B cell (primary cell): ENCODE measurements at places on chromosomes 5 and 9. TPM values are rescaled to one million over a fixed set of nuclear protein-coding genes. Genes with fewer than 3 reads are reported as not detected.

GRCh38 chr5:132656774-132657355, 1.1 kb upstream of the IL13 start:
- no peak overlapping the region for H3K27ac ChIP-seq
- H3K4me1 ChIP-seq: peaks cover 18% of the 10 kb centered on the region
- no peaks in the 10 kb centered on the region for H3K27me3 ChIP-seq
- no peak for DNase-seq

GRCh38 chr5:19608444-19609002, 379.5 kb downstream of the CDH18 start:
- no peak overlapping the region for H3K27ac ChIP-seq
- no peak for DNase-seq
- H3K4me1 ChIP-seq: no peaks in the 10 kb centered on the region
- H3K27me3 ChIP-seq: no peaks in the 10 kb centered on the region
- H3K36me3 ChIP-seq: no peaks in the 10 kb centered on the region

- DNase-seq: peak; percentile 82
- H3K36me3 ChIP-seq: no peaks in the 10 kb centered on the region
- no peak overlapping the region for H3K27ac ChIP-seq
- H3K4me3 ChIP-seq: no peak overlapping the region
- H3K4me1 ChIP-seq: peaks cover 22% of the 10 kb centered on the region
- no peaks in the 10 kb centered on the region for H3K27me3 ChIP-seq
These were observed 316.2 kb upstream of the CLINT1 start for GRCh38 chr5:158174918-158175851.

GRCh38 chr5:81422671-81423070, 28.7 kb upstream of the ACOT12 start:
- peaks cover 6% of the 10 kb centered on the region for H3K36me3 ChIP-seq
- no peaks in the 10 kb centered on the region for H3K27me3 ChIP-seq
- DNase-seq: no peak
- H3K4me1 ChIP-seq: no peaks in the 10 kb centered on the region
- no peak overlapping the region for H3K4me3 ChIP-seq

DNA sequence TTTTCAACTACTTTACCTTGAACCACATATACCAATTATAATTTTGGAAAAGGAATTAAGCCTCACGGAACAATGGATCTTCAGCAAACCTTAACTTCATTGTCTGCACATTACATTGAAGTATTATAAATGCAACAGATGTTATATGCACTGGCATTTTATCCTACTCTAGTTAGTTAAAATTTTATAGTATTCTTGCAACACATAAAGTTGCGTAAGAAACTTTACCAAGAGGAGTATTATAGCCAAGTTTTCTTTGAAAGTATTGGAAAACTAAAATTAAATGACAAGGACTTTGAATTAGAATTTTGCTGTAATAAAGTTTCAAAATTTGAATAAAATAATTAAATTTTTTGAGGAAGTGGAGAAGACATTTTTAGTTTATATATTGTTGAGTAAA, 63.4 kb upstream of the SREK1 start:
- no peaks in the 10 kb centered on the region for H3K4me1 ChIP-seq
- H3K36me3 ChIP-seq: peaks cover 18% of the 10 kb centered on the region
- no peaks in the 10 kb centered on the region for H3K27me3 ChIP-seq
- H3K27ac ChIP-seq: no peak overlapping the region

- peaks cover 7% of the 10 kb centered on the region for H3K27me3 ChIP-seq
- no peaks in the 10 kb centered on the region for H3K4me1 ChIP-seq
- H3K36me3 ChIP-seq: no peaks in the 10 kb centered on the region
These were observed 80.3 kb downstream of the HRH2 start for GRCh38 chr5:175738126-175738525.

GRCh38 chr5:168282120-168282519, 9.3 kb upstream of the WWC1 start:
- H3K27ac ChIP-seq: no peak overlapping the region
- no peaks in the 10 kb centered on the region for H3K4me1 ChIP-seq
- H3K27me3 ChIP-seq: peaks cover 2% of the 10 kb centered on the region
- DNase-seq: no peak
- H3K36me3 ChIP-seq: no peaks in the 10 kb centered on the region
- no peak overlapping the region for H3K4me3 ChIP-seq

- no peak overlapping the region for H3K27ac ChIP-seq
- DNase-seq: peak; percentile 24
- H3K4me3 ChIP-seq: no peak overlapping the region
These were observed 14.1 kb upstream of the OR2S2 start for GRCh38 chr9:35972093-35972492.

GRCh38 chr5:141040093-141040770, 10.9 kb upstream of the PCDHB1 start:
- DNase-seq: peak; percentile 1
- H3K4me3 ChIP-seq: no peak overlapping the region
- no peak overlapping the region for H3K27ac ChIP-seq
- H3K36me3 ChIP-seq: no peaks in the 10 kb centered on the region
- H3K27me3 ChIP-seq: no peaks in the 10 kb centered on the region

- H3K4me3 ChIP-seq: no peak overlapping the region
- no peaks in the 10 kb centered on the region for H3K4me1 ChIP-seq
- H3K27me3 ChIP-seq: no peaks in the 10 kb centered on the region
- no peak for DNase-seq
- H3K27ac ChIP-seq: no peak overlapping the region
These were observed 41.0 kb downstream of the FAT2 start for GRCh38 chr5:151550146-151550545.

- DNase-seq: no peak
- no peaks in the 10 kb centered on the region for H3K27me3 ChIP-seq
- H3K4me1 ChIP-seq: no peaks in the 10 kb centered on the region
- H3K4me3 ChIP-seq: no peak overlapping the region
- no peak overlapping the region for H3K27ac ChIP-seq
- H3K36me3 ChIP-seq: no peaks in the 10 kb centered on the region
These were observed 1178.6 kb upstream of the CDH10 start for GRCh38 chr5:25823330-25823873.

DNA sequence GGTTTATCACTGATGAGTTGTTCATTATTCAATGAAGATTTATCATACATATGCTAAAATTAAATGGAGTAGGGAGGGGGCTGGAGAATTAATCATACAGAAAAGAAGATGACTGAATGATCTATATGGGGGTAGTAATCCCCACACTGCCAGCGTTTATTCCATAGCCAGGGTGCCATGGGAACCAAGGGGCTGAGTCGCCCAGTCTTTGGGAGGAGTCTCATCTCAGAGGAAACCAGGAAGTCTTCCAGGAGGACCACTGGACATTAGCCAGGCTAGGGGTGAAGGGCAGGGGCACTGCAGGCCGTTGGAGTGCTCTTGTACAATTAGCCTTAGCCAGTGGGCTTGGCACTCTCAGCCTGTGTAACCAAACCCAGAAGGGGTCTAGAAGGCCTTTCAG, 226.5 kb downstream of the ARL15 start:
- no peak for DNase-seq
- no peaks in the 10 kb centered on the region for H3K36me3 ChIP-seq
- H3K4me1 ChIP-seq: no peaks in the 10 kb centered on the region

GRCh38 chr5:57499262-57500050, 16.8 kb upstream of the ACTBL2 start:
- no peak overlapping the region for H3K4me3 ChIP-seq
- peak; percentile 29 for DNase-seq
- no peaks in the 10 kb centered on the region for H3K36me3 ChIP-seq
- no peak overlapping the region for H3K27ac ChIP-seq

DNA sequence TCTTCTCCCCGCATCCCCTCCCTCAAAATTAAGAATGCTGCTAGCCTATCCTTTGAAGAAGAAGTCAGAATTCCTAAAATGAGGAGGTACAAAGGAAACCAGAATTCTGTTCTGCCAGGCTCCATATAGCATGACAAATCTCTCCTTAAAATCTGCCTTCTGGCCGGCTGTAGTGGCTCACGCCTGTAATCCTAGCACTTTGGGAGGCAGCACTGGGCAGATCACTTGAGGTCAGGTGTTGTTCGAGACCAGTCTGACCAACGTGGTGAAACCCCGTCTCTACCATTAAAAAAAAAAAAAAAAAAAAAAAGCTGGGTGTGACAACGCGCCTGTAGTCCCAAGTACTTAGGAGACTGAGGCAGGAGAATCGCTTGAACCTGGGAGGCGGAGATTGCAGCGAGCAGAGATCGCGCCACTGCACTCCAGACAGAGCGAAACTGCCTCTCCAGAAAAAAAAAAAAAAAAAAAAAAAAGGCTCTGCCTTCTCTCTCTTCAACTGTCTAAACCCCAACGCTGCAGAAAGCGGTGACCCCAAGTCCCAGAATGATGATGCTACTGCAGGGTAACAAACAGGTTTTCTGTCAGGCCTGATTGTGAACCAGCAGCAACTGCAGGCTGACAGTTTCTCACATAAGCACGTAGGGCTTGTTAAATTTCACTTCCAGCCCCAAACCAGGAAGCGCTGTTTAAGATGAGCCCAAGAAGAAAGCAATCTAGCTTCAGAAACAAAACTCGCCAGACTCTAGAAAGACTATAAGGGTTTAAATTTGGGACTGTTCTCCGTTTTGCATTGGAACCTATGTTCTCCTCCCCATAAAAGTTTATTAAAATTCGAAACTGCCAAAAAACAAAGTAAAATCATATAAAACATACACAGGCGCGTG, 963 bp upstream of the CAST start:
- peak overlapping the region; percentile 89 for H3K27ac ChIP-seq
- H3K4me1 ChIP-seq: peaks cover 21% of the 10 kb centered on the region
- H3K36me3 ChIP-seq: no peaks in the 10 kb centered on the region
- peak; percentile 76 for DNase-seq

- H3K27me3 ChIP-seq: no peaks in the 10 kb centered on the region
- DNase-seq: no peak
- no peak overlapping the region for H3K27ac ChIP-seq
These were observed 463.2 kb upstream of the ZNF608 start for GRCh38 chr5:125209650-125210049.

DNA sequence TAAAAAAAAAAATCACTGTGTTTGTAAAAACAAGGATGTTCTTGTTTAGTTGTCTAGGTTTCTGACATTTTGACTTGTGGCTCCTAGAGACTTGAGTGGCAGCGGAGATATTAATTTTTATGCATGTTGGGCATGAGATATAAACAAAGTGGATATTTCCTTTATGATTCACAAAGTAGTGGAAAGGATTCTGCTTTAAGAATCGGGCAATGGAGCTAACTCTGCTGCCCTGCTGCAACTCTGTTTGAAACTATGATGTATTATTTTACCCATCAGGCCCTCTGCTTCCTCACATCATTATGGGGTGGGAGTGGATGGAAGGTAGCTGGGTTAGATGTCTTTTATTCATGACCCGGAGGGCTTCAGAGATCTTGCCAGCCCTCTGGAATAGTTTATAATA, 94.1 kb upstream of the CD180 start:
- no peak overlapping the region for H3K4me3 ChIP-seq
- H3K27me3 ChIP-seq: no peaks in the 10 kb centered on the region
- H3K36me3 ChIP-seq: no peaks in the 10 kb centered on the region
- H3K4me1 ChIP-seq: no peaks in the 10 kb centered on the region

GRCh38 chr9:8251566-8251965, 452.0 kb upstream of the DMAC1 start:
- H3K4me1 ChIP-seq: no peaks in the 10 kb centered on the region
- H3K27me3 ChIP-seq: no peaks in the 10 kb centered on the region
- no peak overlapping the region for H3K27ac ChIP-seq

DNA sequence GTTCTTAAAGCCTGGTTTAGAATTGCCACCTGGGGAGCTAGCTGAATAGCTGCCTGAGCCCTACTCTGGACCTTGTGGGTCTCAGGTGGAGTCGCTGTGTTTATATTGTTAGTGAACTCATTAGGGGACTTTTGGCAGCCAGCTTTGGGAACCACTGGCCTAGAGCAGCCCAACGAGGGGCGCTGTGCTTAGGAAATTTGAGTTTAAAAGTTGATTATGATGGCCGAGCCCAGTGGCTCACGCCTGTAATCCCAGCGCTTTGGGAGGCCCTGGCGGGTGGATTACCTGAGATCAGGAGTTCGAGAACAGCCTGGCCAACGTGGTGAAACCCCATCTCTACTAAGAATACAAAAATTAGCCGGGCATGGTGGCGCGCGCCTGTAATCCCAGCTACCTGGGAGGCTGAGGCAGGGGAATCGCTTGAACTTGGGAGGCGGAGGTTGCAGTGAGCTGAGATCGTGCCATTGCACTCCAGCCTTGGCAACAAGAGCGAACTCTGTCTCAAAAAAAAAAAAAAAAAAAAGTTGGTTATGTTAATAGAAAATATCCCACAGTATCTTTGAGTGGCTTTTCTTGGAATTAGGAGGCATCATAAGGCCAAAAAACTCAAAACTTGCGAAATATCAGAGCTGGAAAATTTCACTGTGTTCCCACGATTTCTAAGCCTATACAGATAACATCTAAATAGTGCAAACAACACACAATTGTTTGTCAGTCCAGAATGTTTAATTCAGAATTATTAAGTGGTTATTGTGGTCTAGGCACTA, 809 bp downstream of the MCCC2 start:
- no peak for DNase-seq
- H3K4me1 ChIP-seq: peaks cover 27% of the 10 kb centered on the region
- H3K36me3 ChIP-seq: no peaks in the 10 kb centered on the region
- H3K4me3 ChIP-seq: peak overlapping the region; percentile 35

- peaks cover 6% of the 10 kb centered on the region for H3K27me3 ChIP-seq
- DNase-seq: peak; percentile 17
- no peak overlapping the region for H3K27ac ChIP-seq
- H3K36me3 ChIP-seq: no peaks in the 10 kb centered on the region
- no peak overlapping the region for H3K4me3 ChIP-seq
These were observed 650 bp downstream of the FRMD3 start for GRCh38 chr9:83537331-83538171.

DNA sequence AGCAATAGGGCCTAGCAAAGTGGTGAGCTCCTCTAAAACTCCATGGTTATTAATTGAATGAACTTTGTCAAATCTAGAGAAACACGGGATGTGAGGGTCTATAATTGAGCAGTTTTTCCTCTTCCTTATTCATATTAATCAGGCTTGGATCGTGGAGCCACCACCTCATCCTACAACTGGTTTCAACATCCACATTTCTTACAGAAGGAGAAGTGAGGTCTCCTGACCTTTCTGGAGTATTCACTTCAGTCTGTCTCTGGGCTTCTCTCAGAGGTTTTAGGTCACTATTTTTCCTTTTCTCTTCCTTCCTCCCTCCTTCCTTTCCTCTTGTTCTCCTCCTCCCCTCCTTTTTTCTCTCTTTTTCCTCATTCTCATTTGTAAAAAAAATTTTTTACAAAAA, 177.3 kb upstream of the ACTBL2 start:
- no peaks in the 10 kb centered on the region for H3K36me3 ChIP-seq
- no peak overlapping the region for H3K4me3 ChIP-seq
- no peak for DNase-seq

GRCh38 chr5:159133041-159133741, 33.5 kb upstream of the EBF1 start:
- H3K27me3 ChIP-seq: no peaks in the 10 kb centered on the region
- DNase-seq: peak; percentile 71
- no peaks in the 10 kb centered on the region for H3K36me3 ChIP-seq

- peak; percentile 45 for DNase-seq
- H3K27me3 ChIP-seq: no peaks in the 10 kb centered on the region
- H3K36me3 ChIP-seq: no peaks in the 10 kb centered on the region
These were observed 8.2 kb upstream of the PHYKPL start for GRCh38 chr5:178240766-178241165.

- no peaks in the 10 kb centered on the region for H3K4me1 ChIP-seq
- no peak for DNase-seq
- H3K36me3 ChIP-seq: no peaks in the 10 kb centered on the region
- H3K4me3 ChIP-seq: no peak overlapping the region
- no peaks in the 10 kb centered on the region for H3K27me3 ChIP-seq
These were observed 31.3 kb downstream of the ADAMTS2 start for GRCh38 chr5:179313849-179314521.

Gene NEUROG1
- total RNA-seq: not detected in 2 replicates

Gene IFNA2
- not detected in 2 replicates for total RNA-seq

Gene SPINK13
- total RNA-seq: not detected in 2 replicates

Gene ADAMTS16
- total RNA-seq: not detected in 2 replicates

Gene ROR2
- total RNA-seq: 0.22 and 0.49 TPM in 2 replicates

Gene STRBP
- 189 and 197 TPM in 2 replicates for total RNA-seq

Gene IL13
- total RNA-seq: 0.42 TPM in 1 of 2 replicates, not detected in the other

Gene DCAF12
- 1.9 and 2.3 TPM in 2 replicates for total RNA-seq

Gene TMEM174
- not detected in 2 replicates for total RNA-seq

Gene FKBP15
- total RNA-seq: 40.6 and 41.2 TPM in 2 replicates
